Activated CD4-positive, CD25-positive, alpha-beta regulatory T cell (primary cell): ENCODE measurements at places on chromosomes 2 and 18.

DNA sequence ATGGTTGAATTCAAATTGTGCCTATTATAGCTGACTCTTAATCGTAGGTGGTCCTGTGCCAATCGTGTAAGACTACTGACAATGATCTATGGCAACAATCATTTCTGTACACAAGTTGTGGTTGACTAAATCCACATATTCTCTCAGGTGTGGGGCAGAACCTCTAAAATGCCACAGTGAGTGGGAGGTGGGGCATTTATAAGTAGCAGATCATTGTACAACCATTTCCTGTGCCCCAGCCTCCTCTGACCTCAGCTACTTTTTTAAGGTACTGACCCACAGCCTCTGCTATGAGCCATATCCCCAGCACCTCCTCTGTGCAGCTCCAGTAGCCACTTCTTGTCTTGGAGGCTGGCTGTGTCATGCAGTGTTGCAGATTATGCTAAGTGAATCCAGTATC lies 48.6 kb upstream of the RAPH1 start:
- no peak for DNase-seq

DNA sequence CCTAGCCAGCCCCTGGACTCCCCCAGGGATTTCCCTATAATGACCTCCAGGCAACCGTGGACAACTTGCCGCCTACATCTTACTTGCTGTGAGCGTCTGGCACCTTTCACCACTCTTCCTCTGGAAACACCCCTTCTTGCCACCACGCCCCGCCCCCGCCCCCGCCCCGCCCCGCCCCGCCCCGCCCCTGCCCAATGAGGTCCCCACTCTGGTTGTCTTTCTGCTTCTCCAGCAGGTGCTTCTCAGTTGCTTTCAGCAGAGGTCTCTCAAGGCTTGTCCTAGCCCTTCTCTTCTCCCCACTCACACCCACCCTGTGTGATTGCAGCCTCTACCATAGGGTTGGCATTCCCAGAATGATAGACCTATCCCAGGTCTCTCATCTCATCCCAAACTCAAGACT lies 214.5 kb downstream of the EN1 start:
- no peak for DNase-seq

DNA sequence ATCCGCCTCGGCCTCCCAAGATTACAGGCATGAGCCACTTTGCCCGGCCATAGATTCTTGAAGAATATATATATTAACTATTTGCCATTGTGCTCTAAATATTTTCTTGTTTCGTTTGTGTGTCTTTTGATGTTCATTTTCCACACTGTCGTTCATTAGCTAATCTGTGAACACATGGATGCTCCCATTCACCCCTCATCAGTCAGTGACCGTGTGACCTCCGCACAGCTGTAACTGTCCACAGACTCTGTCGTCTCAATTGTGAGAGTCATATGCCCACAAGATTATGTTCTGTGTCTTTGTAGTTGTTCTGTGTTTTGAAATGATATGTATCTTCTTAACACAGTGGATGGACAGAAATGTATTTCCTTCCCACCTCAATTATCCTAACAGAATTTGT lies 29.6 kb downstream of the RAMP1 start:
- DNase-seq: no peak

- DNase-seq: no peak
Observed at GRCh38 chr18:55319459-55320193, 268.4 kb downstream of the TCF4 start.

GRCh38 chr2:156221703-156222102 lies 110.8 kb downstream of the NR4A2 start:
- DNase-seq: no peak

DNA sequence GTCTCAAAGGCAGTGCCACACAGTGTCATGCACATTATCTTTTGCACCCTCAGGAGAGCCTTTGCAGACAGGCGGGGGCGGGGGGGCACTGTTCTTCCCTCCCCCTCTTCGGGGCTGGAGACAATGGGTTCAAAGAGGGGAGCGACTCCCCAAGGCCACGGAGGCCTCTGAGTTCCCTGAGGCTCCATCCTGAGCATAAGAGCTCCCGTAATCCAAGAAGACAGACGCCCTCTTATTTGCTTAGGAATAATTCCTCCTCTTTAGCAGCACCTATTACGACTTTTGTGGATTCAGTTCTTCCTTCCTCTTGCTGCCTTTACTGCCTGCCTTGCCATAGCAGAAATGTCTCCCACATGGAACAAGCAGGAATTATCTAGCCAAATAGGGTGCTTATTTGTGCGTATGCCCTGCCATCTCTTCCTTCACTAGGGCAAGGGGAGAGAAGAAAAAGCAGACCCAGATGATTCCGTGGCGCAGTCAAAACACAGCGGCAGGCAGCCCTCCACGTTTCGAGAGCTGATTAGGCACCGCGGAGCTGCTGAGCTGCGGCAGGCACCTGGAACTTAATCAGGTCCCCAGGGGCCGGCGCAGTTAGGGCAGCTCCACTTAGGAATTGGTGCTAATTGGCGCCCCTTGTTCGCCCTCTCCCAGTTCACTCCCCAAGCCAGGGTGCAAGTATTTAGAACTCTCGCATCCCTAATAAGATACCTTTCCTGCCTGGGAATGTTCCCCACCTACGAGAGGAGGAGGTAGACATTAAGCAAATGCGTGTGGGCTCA lies 233.4 kb upstream of the MYT1L start:
- no peak for DNase-seq

GRCh38 chr2:8884812-8885211 lies 47.4 kb upstream of the KIDINS220 start:
- no peak for DNase-seq

- DNase-seq: no peak
Observed at GRCh38 chr2:72028351-72028995, 119.2 kb downstream of the CYP26B1 start.

DNA sequence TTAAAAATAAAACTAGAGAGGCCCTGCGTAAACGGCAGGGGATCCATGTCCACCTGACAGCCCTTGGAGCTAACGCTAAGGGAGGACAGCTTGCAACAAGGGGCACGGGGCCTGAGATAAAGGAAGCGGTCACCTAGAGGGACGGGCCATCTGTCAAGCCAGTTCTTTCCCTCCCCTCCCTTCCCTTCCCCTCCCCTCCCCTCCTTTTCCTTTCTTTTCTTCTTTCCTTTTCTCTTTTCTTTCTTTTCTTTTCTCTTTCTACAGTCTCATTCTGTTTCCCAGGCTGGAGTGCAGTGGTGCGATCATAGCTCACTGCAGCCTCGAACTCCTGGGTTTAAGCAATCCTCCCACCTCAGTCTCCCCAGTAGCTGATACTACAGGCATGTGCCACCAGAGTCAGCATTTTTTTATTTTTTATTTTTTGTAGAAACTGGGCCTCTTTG lies 34.5 kb upstream of the CTAGE1 start:
- DNase-seq: no peak

GRCh38 chr2:80530442-80531064 lies 226.0 kb upstream of the LRRTM1 start:
- DNase-seq: no peak

DNA sequence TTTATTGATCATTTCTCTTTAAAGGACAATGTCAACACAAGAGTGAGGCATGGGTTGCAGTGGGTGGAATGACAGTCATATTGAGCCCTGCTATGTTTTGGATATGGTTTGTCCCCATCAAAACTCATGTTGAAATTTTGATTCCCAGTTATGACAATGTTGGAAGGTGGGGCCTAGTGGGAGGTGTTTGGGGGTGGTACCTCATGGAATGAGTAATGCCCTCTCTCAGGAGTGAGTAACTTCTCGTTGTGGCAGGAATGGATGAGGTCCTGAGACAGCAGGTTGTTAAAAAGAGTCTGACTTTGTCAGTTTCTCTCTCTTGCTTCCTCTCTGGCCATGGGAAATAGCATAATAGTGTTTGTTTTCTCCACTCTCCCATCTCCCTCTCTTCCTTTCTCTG lies 345.3 kb downstream of the DCC start:
- DNase-seq: no peak

DNA sequence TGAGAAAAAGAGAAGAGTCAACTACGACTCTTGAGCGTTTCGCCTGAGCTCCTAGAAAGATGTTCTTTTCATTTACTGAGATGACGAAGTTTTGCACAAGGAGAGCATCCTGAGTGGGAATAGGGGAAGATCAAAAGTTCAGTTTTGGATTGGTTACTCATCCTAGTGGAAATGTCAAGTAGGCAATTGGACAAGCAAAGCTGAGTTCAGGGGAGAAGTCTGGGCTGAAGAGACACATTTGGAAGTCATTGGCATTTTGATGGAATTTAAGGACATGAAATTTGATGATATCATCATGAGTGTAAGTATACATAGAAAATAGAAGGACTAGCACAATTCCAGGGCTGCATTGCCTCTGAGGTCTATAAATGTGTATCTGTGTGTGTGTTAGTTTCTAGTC lies 416.6 kb downstream of the RAD51AP2 start:
- DNase-seq: no peak

DNA sequence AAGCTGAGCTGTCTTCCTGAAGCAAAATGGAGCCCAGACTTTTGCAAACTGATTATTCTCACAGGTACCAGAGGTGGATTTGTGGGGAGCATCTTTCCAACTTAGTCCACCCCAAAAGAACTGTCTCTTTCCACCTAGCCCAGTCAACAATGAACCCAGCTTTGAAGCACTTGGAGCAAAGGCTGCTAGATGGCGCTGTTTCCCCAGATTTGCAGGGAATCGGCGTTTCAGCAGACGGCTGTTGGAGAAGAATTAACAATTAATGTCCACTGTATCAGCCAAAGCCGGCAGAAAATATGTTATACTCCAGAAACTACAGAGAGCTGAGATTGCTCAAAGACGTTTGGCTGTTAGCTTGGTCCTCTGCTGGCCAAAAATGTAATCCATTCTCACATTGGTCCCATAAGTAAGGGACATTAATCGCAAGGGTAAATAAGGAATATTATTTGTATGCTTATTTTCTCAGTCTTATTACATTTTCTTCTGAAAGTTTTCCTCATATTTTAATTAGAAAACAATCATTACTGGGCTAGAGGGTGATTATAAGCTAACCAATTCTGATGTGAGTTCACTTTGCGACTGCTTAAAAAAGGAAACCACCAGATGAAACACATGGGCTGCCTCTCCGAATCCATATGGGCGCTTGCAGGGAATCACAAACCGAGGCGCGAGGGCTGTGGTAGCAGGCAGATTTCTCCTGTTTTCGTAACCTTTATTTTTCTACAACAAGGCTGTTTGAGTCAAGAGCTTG lies 423.8 kb upstream of the MEX3C start:
- no peak for DNase-seq

- DNase-seq: no peak
Observed at GRCh38 chr2:61536180-61536571, 2.0 kb downstream of the XPO1 start.

DNA sequence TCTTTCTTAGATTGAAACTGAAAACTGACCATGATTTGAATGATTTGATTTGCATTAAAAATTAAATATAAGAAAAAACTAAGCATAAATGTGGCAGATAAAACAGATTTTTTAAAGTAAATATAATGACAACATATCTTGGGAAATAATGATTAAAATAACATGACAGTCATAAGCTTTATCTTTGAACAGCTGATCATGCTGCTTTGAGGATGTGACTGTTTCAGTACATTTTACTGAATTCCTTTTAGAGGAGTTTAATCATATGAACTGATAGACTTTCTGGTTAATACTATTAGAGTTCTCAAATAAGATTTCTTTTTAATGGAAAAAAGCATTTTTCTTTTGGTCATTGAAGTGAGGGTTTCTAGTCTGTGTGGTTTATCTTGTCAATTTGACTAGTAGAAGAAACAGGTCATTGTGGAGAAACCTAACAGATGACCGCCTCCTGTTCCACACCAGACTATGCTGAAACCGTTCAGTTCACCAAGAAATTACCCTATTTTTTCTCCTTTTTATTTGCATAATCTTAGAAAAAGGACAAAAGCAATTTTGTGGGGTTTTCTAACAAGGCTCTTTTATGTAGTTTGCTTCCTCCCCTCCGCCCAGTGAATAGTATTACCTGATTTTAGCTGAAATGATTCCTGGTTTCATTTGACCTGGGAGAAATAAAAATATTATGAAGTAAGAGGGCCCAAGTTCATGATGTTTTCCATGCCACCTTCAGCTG lies 262.1 kb downstream of the PTGR3 start:
- no peak for DNase-seq

DNA sequence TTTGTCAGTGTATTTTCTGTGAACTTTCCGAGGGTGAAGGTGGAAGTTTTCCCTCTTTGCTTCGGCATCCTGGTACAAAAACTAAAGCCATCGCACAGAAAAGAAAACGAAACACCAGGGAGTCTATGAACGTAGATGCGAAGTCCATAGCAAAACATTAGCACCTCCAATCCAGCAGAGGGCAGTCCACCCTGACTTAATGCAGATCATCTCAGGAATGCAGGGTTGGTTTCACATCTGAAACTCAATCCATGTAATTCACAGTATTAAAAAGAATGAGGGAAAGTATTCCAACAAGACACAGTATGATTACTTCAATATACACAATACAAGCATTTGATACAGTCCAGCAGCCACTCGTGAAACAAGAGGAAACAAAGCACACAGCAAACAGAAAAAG lies 70.8 kb downstream of the RTP5 start:
- DNase-seq: no peak

DNA sequence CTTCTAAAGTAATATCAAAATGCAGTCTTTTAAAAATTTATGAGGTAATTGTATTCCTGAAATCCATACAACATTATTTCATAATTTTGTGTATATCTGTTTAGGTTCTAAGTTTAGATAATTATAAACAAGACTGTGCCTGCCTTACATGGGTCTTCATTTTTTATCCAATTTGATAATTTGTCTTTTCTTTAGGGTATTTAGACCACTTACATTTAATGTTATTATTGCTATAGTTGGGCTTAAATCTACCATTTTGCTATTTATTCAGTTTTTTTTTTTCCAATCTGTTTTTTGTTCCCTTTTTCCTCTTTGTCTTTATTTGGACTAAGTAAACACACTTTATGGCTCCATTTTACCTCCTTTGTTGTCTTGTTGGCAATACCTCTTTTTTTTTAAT lies 312.5 kb upstream of the MEX3C start:
- DNase-seq: no peak

DNA sequence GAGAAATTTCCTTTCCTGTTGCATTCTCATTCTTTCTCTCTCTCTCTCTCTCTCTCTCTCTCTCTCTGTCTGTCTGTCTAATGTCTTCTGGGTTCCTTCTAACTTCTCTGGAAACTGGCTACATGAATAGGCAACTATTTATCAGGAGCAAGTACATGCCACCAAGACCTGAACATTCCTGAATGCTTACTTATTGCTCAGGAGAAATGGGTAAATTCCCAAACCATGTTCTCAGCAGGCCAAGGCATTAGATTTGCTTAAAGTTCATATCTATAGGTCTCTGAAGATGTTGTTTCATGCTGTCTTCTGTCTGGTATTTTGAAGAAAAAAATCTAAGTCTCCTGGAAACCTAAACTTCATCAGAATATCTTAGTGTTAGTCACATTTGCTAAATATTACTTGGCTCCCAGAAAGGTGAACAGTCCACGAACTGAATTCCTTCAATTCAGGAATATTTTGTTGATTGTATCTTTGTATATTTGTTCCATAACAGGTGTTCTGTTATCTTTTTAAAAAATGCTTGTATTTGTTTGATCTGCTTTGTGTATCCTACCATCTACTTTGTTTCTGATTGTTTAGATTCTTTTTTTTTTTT lies 77.2 kb upstream of the FIGN start:
- no peak for DNase-seq

DNA sequence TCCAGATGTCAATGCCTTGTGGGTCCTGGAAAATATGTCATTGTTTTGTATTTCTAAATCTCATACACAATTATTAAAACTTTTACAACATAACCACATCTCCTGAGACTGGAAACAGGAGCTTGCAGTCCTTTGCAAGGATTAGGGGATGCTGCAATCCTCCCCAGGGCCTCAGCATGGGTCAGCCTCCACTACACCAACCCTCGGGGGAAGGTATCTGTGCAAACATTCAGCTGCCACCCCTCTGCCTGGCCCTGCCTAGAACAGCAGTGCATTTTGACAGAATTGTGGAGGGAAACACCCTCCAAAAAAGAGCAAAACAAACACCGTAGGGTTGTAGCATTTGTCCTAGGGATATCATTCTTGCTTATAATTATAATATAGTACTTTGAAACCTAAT lies 4.2 kb upstream of the UPP2 start:
- DNase-seq: no peak
